Hindlimb muscle (tissue), 1 donor: ENCODE measurements at places on chromosomes 5 and 9. TPM values are rescaled to one million over a fixed set of nuclear protein-coding genes. Genes with fewer than 3 reads are reported as not detected.

The PCDHB8 gene
- 2.1 TPM for polyA plus RNA-seq

The GABRA1 gene
- polyA plus RNA-seq: not detected

The UBE2QL1 gene
- 2.3 TPM for polyA plus RNA-seq

The PTGR1 gene
- 64.2 TPM for polyA plus RNA-seq

The KIF20A gene
- polyA plus RNA-seq: 17.5 TPM

The CBY3 gene
- 0.61 TPM for polyA plus RNA-seq

The LVRN gene
- 4.1 TPM for polyA plus RNA-seq

The ARAP3 gene
- 13.9 TPM for polyA plus RNA-seq

The STK32A gene
- polyA plus RNA-seq: 0.49 TPM

The TBC1D13 gene
- polyA plus RNA-seq: 42.7 TPM

The IFNA2 gene
- polyA plus RNA-seq: not detected

The EPB41L4A gene
- polyA plus RNA-seq: 6.1 TPM

The LRRC26 gene
- not detected for polyA plus RNA-seq

The SLC28A3 gene
- not detected for polyA plus RNA-seq

The MTAP gene
- polyA plus RNA-seq: 26.3 TPM

The SHROOM1 gene
- 2.8 TPM for polyA plus RNA-seq

The PCDHA13 gene
- 0.21 TPM for polyA plus RNA-seq

The TAF1L gene
- polyA plus RNA-seq: 0.05 TPM

The GFI1B gene
- polyA plus RNA-seq: 0.56 TPM

The GDF9 gene
- polyA plus RNA-seq: 0.83 TPM

The VCP gene
- polyA plus RNA-seq: 187 TPM

The ANXA1 gene
- 81.4 TPM for polyA plus RNA-seq

The OR1J2 gene
- polyA plus RNA-seq: not detected

The MAP1B gene
- 21.4 TPM for polyA plus RNA-seq

The PDE6A gene
- polyA plus RNA-seq: 0.09 TPM

The PCDHB11 gene
- 4.4 TPM for polyA plus RNA-seq

The PCDHGC5 gene
- 1.1 TPM for polyA plus RNA-seq

The PDE8B gene
- 2.4 TPM for polyA plus RNA-seq

The CYSTM1 gene
- 28.2 TPM for polyA plus RNA-seq

The CDH9 gene
- not detected for polyA plus RNA-seq

The ZDHHC11B gene
- polyA plus RNA-seq: 7.3 TPM

The PCDHB2 gene
- 4.4 TPM for polyA plus RNA-seq

The BTNL3 gene
- polyA plus RNA-seq: not detected

The DMRT3 gene
- not detected for polyA plus RNA-seq

The HEMGN gene
- polyA plus RNA-seq: 4.2 TPM

The SLC9A3 gene
- polyA plus RNA-seq: 2.8 TPM

The HRH2 gene
- polyA plus RNA-seq: 0.94 TPM

The PCDHB9 gene
- 3.2 TPM for polyA plus RNA-seq

The PLAC8L1 gene
- 1.3 TPM for polyA plus RNA-seq

The RGMB gene
- 59.7 TPM for polyA plus RNA-seq

The IFNK gene
- not detected for polyA plus RNA-seq

The PRR16 gene
- 28.0 TPM for polyA plus RNA-seq

The SLC22A4 gene
- polyA plus RNA-seq: 3.2 TPM

The LCN12 gene
- 0.67 TPM for polyA plus RNA-seq

The EGFLAM gene
- 37.6 TPM for polyA plus RNA-seq

The SCGB3A2 gene
- not detected for polyA plus RNA-seq

The PRELID2 gene
- 3.1 TPM for polyA plus RNA-seq

The NR2F1-AS1 gene
- 2.7 TPM for polyA plus RNA-seq

The CCL28 gene
- 0.17 TPM for polyA plus RNA-seq
